ENCODE measurements at places on chromosomes 12 and 14.

DNA sequence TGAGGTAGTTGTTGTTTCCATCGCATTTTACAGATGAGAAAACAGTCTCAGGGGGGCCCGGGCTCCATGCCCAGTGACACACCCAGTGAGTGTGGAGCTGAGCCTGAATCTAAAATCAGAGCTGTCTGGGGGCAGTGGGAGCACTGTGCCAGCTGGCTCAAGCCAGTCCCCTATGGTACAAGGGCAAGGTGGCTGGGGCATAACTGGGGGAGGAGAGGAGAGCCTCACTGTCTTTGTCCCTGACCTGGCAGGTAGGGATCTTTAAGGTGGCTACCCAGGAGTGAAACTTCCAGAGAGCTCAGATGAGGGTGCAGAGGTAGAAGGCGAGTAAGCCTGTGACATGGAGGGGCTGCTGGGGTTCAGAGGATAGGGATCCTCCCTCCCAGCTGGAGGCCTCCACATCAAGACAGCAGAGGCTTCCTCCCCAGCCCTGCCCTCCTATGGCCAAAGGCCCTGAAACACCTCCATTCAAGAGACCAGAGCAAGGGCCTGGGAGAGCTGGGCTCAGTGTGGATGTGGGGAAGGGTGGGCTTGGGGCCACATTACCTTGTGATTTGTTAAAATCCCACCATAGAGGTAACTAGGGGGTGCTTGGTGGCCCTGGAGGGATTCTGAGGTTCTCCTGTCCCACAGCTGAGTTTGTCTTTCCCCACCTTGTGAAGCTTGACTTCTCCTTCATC, 33.1 kb downstream of the ASCL4 start:
- H3K4me1 ChIP-seq, result no peaks in the 10 kb centered on the region
- no peaks in the 10 kb centered on the region for H3K36me3 ChIP-seq
- H3K27me3 ChIP-seq, result no peaks in the 10 kb centered on the region
- DNase-seq, result no peak
- H3K4me3 ChIP-seq, result no peak overlapping the region

DNA sequence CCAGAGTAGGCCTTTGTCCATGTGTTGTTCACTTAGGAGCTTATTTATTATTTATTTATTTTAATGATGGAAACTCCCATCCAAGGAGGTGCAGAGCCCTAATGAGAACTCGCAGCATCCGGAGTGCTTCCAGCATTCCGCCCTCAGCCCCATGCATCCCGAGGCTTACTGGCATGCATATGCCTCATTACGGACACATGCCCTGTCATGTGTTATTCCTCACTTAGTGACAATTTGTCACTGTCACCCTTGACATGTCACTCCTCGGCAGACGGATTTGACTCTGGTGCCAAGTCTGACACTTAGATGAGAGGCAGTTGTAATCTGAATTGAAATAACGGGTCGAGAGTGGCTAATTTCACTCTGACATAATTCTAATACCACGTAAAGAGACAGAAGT, 132.8 kb downstream of the VRK1 start:
- H3K36me3 ChIP-seq, result no peaks in the 10 kb centered on the region
- DNase-seq, result no peak
- no peak overlapping the region for H3K4me3 ChIP-seq
- H3K4me1 ChIP-seq, result no peaks in the 10 kb centered on the region
- H3K27me3 ChIP-seq, result no peaks in the 10 kb centered on the region

- no peak overlapping the region for H3K27ac ChIP-seq
- no peak overlapping the region for H3K4me3 ChIP-seq
- H3K27me3 ChIP-seq, result no peaks in the 10 kb centered on the region
- no peaks in the 10 kb centered on the region for H3K4me1 ChIP-seq
- H3K36me3 ChIP-seq, result no peaks in the 10 kb centered on the region
Observed at GRCh38 chr12:41634091-41634490, 446.0 kb downstream of the PDZRN4 start.

- peak overlapping the region; percentile 80 for H3K27ac ChIP-seq
- no peaks in the 10 kb centered on the region for H3K36me3 ChIP-seq
- H3K4me3 ChIP-seq, result peak overlapping the region; percentile 80
- H3K4me1 ChIP-seq, result peaks cover 27% of the 10 kb centered on the region
- no peaks in the 10 kb centered on the region for H3K27me3 ChIP-seq
Observed at GRCh38 chr14:105021656-105022275, 883 bp upstream of the CDCA4 start.

- no peak overlapping the region for H3K27ac ChIP-seq
- H3K36me3 ChIP-seq, result no peaks in the 10 kb centered on the region
- H3K27me3 ChIP-seq, result no peaks in the 10 kb centered on the region
Observed at GRCh38 chr12:68122236-68122920, 37.2 kb downstream of the IFNG start.

DNA sequence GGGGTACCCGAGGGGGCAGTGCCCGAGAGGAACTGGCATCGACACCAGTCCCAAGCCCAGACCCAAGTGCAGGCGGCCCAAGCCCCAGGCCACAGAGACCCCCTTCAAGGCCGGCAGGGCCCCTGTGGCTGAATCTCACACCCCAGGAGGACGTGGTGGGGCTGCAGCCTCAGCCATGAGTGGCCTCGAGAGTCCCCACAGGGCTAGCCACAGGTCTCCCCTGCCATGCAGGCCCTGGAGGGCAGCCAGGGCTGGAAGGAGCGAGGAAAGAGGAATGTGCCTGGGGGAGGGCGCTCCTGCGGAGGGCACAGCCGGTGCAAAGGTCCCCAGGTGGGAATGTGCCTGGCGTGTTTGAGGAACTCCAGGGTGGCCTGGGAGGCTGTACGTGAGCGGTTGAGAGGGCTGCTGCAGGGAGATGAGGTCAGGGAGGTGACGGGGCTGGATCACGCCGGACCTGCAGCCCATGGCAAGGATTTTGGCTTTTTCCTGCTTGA, 86.1 kb downstream of the NCOR2 start:
- peaks cover 15% of the 10 kb centered on the region for H3K4me1 ChIP-seq
- H3K27me3 ChIP-seq, result no peaks in the 10 kb centered on the region
- peaks cover 50% of the 10 kb centered on the region for H3K36me3 ChIP-seq
- H3K27ac ChIP-seq, result no peak overlapping the region

DNA sequence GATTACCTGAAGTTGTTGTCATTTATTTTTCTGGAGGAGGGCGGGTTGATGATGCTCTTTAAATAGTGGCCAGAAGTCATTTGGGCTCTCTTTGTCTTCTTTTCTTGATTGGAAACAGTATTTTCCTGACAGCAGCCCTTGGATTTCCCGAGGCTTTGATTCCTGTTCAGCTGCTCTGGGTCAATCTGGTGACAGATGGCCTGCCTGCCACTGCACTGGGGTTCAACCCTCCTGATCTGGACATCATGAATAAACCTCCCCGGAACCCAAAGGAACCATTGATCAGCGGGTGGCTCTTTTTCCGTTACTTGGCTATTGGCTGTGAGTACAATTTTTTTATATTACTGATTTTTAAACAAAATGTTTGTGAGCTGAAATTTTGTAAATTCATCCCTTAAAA, 60.4 kb downstream of the ANAPC7 start:
- H3K27me3 ChIP-seq, result no peaks in the 10 kb centered on the region
- H3K4me1 ChIP-seq, result no peaks in the 10 kb centered on the region
- peaks cover 100% of the 10 kb centered on the region for H3K36me3 ChIP-seq
- H3K4me3 ChIP-seq, result no peak overlapping the region
- no peak for DNase-seq

GRCh38 chr12:132131229-132131628, 12.9 kb downstream of the DDX51 start:
- H3K27me3 ChIP-seq, result no peaks in the 10 kb centered on the region
- peaks cover 10% of the 10 kb centered on the region for H3K36me3 ChIP-seq
- no peaks in the 10 kb centered on the region for H3K4me1 ChIP-seq

- no peak for DNase-seq
- peaks cover 2% of the 10 kb centered on the region for H3K4me1 ChIP-seq
- no peaks in the 10 kb centered on the region for H3K27me3 ChIP-seq
- no peak overlapping the region for H3K4me3 ChIP-seq
- H3K27ac ChIP-seq, result no peak overlapping the region
- H3K36me3 ChIP-seq, result no peaks in the 10 kb centered on the region
Observed at GRCh38 chr12:92905811-92906554, 23.1 kb downstream of the EEA1 start.

- no peaks in the 10 kb centered on the region for H3K36me3 ChIP-seq
- H3K4me3 ChIP-seq, result no peak overlapping the region
- DNase-seq, result no peak
- no peaks in the 10 kb centered on the region for H3K27me3 ChIP-seq
- no peaks in the 10 kb centered on the region for H3K4me1 ChIP-seq
Observed at GRCh38 chr12:82765971-82766705, 79.4 kb downstream of the TMTC2 start.

GRCh38 chr12:69385038-69385437, 25.5 kb downstream of the YEATS4 start:
- no peak overlapping the region for H3K27ac ChIP-seq
- H3K36me3 ChIP-seq, result peaks cover under 1% of the 10 kb centered on the region
- no peak overlapping the region for H3K4me3 ChIP-seq
- H3K27me3 ChIP-seq, result no peaks in the 10 kb centered on the region
- no peak for DNase-seq
- no peaks in the 10 kb centered on the region for H3K4me1 ChIP-seq

DNA sequence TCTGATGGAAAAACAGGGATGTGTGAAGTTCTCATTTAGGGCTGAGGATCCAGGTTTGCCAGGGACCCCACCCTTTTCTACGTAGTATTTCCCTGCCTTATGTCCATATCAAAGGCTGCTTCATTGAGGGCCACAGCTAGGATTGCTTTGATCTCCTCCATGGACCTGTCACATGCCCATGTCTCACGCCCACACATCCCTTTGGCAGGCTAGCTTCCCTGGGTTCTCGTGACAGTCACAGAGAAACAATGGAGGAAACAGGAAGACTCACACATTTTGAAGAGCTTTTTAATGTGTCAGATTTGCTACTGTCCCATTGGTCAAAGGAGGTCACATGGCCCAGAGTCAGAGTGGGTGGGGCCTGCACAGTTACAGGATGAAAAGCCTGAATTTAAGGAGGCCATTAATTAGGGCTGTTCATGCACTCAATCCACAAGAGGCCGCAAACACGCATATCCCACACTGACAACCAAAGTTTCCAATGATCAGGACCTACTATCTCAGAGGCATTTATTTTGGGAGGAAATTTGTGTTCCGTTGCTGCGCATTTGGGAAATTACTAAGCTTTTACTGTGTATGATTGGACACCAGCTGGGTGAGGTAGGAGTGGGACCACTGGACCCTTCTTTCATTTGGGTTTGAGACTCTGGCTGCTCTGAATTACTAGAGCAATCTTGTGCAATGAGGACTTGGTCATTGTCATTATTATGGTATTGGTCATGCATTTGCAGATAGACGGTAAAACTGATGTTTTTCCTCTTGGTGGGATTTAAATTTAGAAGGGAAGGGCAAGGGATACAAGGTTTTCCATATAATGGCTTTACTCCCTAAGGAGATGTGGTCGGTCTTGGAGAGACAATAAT, 266.2 kb downstream of the KTN1 start:
- no peak overlapping the region for H3K27ac ChIP-seq
- H3K4me3 ChIP-seq, result no peak overlapping the region
- H3K27me3 ChIP-seq, result no peaks in the 10 kb centered on the region

Measured in upper lobe of right lung (tissue), 1 donor.